A673 (cell line): ENCODE measurements at places on chromosomes 13 and 19. TPM values are rescaled to one million over a fixed set of nuclear protein-coding genes. Genes with fewer than 3 reads are reported as not detected.

ZNF225 gene
- 6.3 and 7.1 TPM in 2 replicates for total RNA-seq

C1QTNF9B gene
- total RNA-seq, result not detected in 2 replicates

GRIN3B gene
- not detected in 2 replicates for total RNA-seq

GRCh38 chr13:91313581-91313980, 33.9 kb upstream of the MIR17HG start:
- DNase-seq, result no peak

DNA sequence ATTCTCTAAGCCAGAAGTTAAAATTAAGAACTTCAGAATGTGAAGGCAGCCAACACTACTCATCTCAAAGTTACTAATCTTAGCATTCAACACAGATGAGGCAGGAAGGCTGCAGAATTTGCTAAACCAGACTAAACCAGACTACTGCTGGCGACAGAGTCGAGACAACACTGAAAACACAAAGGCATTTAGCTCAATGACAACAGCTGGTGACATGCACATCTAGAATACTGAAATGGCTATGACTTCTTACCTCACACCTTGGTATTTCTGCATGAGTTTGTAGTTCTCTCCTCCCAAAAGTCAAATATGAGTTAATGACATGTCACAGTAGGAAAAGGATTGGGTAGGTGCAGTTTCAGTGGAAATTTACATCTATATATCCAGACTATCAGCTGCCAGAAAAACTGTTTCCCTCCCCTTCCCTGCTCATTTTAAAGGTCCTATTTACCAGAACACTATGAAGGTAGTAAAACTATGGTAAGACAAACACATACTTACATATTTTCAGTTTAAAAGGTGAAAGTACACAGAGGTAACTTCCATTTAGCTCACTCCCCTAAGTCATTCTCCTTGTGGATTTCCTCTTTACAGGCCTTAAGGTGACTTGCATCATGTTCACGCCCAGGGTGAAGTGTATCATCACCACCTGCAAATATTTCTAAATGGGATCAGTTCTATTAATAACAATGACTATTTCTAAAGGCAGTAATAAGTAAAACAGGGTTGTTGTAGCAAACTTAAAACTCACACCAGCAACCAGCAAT, 21.4 kb downstream of the FOXO1 start:
- no peak for DNase-seq

- DNase-seq, result no peak
These were observed 654 bp upstream of the MEGF8 start for GRCh38 chr19:42324655-42325307.

GRCh38 chr13:88919970-88920628, 1248.9 kb downstream of the SLITRK5 start:
- DNase-seq, result no peak

DNA sequence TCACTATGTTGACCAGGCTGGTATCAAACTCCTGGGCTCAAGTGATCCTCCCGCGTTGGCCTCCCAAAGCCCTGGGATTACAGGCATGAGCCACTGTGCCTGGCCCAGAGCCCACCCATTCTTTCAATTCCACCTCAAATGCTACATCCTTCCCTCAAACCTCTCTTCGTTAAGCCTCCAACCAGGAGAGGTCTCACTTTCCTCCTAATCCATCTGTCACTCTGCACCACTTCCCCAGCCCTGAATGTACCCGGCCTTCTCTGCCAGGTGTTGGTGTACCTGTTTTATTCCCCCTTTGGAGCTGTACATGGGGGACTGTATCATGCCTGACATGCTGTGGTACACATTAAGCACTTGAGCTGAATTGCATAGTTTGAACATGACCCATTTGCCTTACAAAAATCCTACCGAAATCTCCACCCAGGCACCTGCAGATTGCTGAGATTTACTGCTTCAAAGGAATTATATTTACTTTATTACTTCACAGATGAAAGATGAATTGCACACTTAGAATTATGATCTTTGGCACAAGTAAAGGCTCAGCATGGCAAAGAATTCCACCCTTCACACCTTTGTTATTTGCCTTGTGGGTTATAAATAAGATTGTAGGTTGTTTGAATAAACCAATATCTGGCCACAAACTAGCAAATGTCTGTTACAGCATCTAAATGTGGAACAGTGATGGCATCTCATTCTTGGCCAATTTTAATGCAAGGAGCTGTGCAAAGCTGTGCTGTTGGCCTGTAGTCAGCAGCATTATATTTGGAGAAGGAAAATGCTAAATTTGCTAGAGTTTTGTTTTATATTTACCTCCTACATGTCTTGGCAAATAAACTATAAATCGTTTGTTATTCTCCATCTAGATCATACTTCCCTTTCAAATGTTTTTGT, 15.6 kb upstream of the WASF3 start:
- DNase-seq, result no peak

- DNase-seq, result no peak
These were observed 858 bp upstream of the PPP6R1 start for GRCh38 chr19:55259540-55260210.

- no peak for DNase-seq
These were observed 23.9 kb upstream of the CEBPG start for GRCh38 chr19:33349319-33350289.

PRTN3 gene
- not detected in 2 replicates for total RNA-seq

- DNase-seq, result peak; percentile 81
These were observed 989 bp upstream of the SSC5D start for GRCh38 chr19:55486971-55487923.

GRCh38 chr13:27450921-27451471, 632 bp upstream of the MTIF3 start:
- peak; percentile 29 for DNase-seq

CEACAM16 gene
- total RNA-seq, result not detected in 2 replicates

DNA sequence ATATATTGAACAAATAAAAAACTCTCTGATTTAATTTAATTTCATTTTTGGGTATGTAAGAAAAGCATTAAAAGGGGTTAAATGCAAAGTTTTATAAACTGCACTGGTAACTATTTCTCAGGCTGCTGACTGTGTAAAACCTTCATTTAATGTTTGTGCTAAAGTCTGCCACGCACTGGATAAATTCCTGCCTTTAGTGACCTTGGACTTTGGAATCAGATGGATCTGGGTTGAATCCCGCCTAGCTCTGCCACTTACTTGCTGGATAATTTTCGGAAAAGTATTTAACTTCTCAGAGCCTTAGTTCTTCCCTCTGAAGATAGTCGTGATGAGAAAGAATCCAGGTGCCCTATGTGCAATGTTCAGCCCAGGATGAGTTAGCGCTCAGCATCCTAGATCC, 58.6 kb downstream of the RASL11A start:
- no peak for DNase-seq

FFAR2 gene
- total RNA-seq, result not detected in 2 replicates

ZNF616 gene
- 15.7 and 17.1 TPM in 2 replicates for total RNA-seq

GRCh38 chr13:44407379-44407778, 33.8 kb downstream of the SERP2 start:
- no peak for DNase-seq

- DNase-seq, result no peak
These were observed 241.0 kb downstream of the POSTN start for GRCh38 chr13:37357548-37357947.

GPR183 gene
- total RNA-seq, result not detected in 2 replicates

DNA sequence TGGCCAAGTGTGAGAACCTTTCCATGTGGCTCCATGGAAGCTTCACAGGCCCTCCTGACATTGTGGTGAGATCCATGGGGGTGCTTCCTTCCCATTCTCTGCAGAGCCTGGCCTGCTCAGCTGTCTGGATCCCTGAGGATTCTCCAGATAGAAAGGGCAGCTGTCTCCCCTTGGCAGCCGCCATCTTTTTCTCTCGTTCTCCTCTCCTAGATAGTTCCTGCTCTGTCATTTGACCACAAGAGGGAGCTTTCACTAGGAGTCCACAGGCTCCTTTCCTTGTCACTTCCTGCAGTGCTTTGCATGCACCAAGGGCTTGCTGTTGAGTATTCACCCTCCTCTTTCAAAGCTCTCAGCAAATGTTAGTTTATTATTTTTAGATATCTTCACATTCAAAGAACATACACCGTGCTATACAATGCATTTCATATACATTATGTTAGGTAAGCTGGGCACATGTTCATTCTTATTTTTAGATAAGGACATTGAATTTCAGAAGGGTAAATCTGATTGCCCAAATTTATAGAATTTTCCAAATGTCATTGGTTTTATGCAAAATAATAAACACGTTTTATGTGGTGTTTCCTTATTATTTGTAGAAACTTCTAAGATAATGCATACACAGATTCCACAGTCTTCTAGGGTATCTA, 133.2 kb downstream of the FRY start:
- peak; percentile 90 for DNase-seq

DNA sequence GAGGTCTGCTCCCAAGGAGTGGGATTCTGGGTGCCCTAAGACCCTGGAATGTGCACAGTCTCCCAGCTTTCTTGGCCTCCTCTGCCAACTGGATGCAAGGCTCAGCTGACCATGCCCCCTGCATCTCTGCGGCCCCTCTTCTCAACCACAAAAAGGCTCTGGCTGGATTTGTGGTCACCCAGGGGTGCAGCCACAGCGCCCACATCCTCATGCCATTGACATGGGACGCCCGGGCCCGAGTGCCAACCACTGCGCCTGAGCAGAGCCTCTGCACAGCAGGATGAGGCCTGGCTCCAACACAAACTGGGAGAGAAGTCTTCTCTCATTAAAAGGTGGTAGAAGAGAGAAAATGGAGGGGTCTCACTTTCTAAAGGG, 103.5 kb downstream of the FOXO1 start:
- DNase-seq, result no peak

GRCh38 chr19:44951179-44952159, 3.7 kb upstream of the CLPTM1 start:
- peak; percentile 87 for DNase-seq

URAD gene
- total RNA-seq, result not detected in 2 replicates

GRCh38 chr13:72346716-72347115, 380.7 kb downstream of the MZT1 start:
- DNase-seq, result no peak

BICRA gene
- 23.1 and 24.3 TPM in 2 replicates for total RNA-seq

DNA sequence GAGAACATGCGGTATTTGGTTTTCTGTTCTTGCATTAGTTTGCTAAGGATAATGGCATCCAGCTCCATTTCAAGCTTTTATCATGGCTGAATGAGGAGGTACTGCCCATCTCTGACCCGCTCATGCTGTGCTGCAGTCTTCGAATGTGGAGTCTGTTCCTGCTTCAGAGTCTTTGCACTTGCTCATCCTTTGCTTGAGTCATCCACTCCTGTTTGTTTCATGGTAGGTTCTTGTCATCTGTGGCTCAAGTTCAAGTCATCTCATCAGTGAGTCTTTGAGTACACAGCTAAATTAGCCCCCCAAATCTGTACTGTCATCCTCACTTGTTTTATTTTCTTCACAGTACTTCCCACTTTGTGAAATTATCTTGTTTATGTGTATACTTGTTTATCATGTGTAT, 5.4 kb downstream of the UCHL3 start:
- no peak for DNase-seq

- DNase-seq, result no peak
These were observed 886.0 kb upstream of the SLC10A2 start for GRCh38 chr13:103952183-103952582.

ZNF235 gene
- 9.9 and 10.0 TPM in 2 replicates for total RNA-seq

UBE2L5 gene
- 0.21 TPM in 1 of 2 replicates, not detected in the other for total RNA-seq

CGB7 gene
- not detected in 2 replicates for total RNA-seq

SHISA7 gene
- 0.21 and 0.26 TPM in 2 replicates for total RNA-seq

APOE gene
- total RNA-seq, result 9.4 and 10.4 TPM in 2 replicates

- peak; percentile 61 for DNase-seq
These were observed 15.9 kb upstream of the DNAJC3 start for GRCh38 chr13:95660981-95661581.

DNA sequence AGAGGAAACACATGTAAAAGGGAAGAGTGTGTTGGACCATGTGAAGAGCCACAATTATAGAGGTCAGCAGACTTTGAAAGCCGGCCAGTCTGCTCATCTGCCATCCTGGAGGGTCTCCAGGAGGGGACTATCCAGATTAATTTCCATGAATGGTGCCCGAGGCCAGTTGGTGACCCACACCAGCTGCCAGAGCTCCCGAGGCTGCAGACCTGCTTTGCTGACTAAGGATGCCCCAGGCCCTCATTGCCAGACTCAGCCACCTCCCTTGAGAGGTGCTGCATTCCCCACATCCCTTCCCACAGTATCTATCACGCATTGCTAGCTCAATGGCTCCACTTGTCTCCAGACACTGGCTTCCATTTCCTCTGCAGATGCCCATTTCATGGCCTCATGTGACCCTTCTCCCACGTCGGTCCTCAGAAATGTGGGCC, 110.3 kb downstream of the NALCN start:
- no peak for DNase-seq

PSG1 gene
- not detected in 2 replicates for total RNA-seq

KXD1 gene
- total RNA-seq, result 111 and 114 TPM in 2 replicates

DNA sequence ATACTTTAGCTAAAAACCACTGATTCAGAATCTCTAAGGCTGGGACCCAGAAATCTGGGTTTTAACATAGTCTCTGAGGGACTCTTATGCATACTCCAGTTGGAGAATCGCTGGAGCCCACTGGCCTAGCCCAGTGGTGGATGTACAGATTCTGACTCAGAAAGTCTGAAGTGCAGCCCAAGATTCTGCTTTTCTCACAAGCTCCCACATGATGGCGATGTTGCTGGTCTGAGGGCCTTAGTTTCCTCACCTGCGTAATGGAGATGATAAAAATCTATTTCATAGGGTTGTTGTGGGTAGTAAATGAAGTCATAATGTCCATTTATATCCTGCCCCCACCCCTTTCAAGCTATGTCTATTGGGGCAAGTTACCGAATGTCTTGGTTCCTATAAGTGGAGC, 7.7 kb upstream of the CDADC1 start:
- DNase-seq, result peak; percentile 49

PRRG2 gene
- total RNA-seq, result 1.5 and 1.9 TPM in 2 replicates

EDDM13 gene
- not detected in 2 replicates for total RNA-seq

ZNF575 gene
- 2.8 and 3.1 TPM in 2 replicates for total RNA-seq

DNA sequence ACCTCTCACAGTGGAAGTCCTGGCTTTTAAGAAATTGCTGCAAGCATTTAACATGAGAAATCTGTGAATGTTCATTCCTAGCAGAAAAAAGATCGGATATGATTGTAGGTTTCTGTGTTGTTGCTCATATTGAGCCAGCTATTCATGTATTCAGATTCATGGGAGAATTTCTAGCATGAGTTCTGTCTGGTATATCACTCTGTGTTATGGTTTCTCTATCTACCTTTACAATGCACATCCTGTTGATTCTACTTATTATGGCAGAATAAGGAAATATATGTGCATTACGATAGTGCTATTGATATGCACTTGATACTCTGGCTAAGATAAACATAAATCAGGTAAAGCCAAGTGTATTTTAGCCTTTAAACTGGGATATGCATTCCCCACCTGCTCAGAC, 138.2 kb downstream of the KCNRG start:
- DNase-seq, result no peak

DNA sequence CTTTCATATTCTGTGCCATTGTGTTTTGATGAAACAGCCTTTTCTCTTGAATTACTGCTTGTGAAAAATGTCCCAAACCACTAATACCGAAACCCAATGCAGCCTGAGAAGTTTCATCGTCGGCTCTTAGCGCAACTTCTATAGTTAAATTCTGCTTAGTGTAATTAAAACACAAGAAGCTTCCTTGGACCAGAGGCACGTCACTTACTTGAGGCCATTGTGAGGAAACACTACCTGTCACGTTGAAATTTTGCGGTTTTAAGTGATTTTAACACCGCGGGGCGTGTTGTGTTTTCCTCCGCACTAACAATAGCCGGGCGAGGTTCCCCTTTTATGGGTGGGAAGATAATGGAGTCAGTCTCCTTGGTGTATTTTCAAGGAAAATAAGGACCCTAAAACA, 70.9 kb downstream of the GGACT start:
- DNase-seq, result no peak

GRCh38 chr19:31214086-31214485, 135.2 kb downstream of the TSHZ3 start:
- DNase-seq, result peak; percentile 92
